ENCODE measurements at places on chromosomes 7 and 10.

GRCh38 chr7:81887098-81888090 lies 117.5 kb upstream of the HGF start:
- DNase-seq, result no peak

DNA sequence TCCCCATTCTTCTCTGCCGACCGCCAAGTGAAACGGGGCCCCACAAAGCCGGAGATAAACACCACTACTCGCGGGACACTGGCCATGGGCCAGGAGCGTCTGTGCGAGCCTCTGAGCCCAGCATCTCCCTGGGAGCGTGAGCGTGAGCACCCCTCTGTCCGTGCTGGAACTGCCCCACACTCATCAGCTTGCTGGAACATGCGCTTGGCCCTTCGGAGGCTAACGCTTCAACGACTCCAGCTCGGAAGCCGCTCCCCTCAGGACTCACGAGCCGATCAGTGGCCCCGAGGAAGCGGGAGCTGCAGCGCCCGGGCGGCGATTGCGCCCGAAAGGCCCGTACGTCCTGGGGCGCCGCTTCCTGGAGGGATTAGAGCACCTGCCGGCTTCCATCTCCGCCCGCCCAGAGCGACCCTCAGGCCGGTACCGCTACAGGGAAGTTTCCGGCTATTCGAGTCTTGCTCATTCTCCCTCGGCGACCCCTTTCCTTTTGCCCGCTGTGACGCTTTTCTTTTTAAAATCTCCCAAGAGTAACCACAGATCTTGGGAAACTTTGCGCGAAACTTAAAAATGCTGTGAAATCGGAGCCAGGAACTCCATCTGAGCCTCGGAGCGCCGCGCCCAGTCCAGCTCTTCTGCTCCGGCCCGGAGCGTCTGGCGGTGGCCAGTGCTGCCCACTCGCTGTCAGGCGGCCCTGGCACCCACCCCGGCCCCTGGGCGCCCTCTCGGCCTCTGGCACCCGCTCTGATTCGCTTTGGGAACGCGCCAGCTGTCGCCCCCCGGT lies 1.0 kb downstream of the TLL2 start:
- DNase-seq, result no peak

DNA sequence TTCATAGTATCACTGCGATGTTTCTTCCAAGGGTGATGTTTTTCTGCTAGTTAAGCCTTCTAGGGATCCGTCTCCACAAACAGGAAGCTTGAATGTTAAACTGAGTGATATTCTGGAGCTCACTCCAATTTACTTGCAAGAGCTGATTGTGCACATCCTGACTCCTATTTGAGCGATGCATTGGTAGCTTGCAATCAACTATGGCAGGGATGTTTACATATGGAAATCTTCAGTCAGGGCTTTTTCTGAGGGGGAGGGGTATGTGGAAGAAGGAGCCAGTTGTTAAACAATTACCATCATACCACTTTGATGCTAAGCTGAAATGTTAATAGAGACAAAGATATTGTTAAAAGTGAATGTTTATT lies 43.2 kb upstream of the NXPH1 start:
- DNase-seq, result no peak

- DNase-seq, result no peak
Measured at GRCh38 chr10:95988702-95989101, 54.7 kb upstream of the CCNJ start.

GRCh38 chr7:119571666-119572065 lies 701.3 kb upstream of the KCND2 start:
- DNase-seq, result no peak

DNA sequence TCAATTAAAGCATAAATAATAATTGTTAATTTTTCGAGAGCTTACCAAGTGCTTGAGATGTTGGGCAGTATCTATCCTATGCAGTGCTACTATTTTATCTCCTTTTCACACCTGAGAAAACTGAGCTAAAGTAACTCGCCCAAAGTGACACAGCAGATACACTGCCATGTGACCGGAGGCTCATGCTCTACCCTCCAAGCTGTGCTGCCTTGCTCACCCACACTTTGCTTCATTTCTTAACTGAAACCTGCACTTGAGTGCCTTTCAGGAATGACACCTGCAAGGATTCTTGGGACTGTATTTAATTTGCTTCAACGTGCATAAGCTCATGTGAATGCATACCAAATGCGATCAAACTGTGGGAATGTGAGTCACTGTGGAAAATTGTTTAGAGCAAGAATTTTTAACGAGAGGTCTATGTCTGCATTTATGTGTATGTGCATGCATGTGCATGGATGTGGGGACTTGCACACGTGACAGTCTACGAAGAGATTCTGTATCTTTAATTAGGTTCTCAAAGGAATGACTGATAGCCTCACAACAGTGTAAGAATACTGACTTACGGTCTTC lies 119.2 kb downstream of the ADCYAP1R1 start:
- DNase-seq, result no peak

- no peak for DNase-seq
Measured at GRCh38 chr10:56012101-56012500, 349.0 kb downstream of the ZWINT start.

All from hippocampal formation (tissue), 2 donors.